ENCODE measurements at places on chromosomes 13 and 19.

- no peak for DNase-seq
These were observed 58.4 kb downstream of the ZIC5 start for GRCh38 chr13:99913167-99913566.

DNA sequence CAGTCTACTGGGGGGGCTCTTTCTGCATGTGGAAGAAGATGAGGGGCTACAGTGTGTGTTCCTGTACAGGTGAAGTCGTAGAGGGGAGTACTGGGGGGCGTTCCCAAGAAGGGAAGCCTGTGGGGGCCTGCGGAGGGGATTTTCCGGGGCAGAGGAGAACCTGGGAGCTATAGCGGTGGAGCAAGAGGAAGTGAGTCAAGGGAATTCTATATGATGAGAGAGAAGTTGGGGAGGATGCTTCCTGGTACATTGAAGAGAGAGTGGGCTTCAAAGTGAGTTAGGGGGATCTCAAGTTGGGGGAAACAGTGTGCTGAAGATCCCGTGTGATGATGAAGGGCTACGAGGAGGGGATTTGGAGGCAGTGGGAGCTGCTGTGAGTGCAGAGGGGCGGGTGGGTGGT, 1.9 kb upstream of the CACNG8 start:
- no peak for DNase-seq

DNA sequence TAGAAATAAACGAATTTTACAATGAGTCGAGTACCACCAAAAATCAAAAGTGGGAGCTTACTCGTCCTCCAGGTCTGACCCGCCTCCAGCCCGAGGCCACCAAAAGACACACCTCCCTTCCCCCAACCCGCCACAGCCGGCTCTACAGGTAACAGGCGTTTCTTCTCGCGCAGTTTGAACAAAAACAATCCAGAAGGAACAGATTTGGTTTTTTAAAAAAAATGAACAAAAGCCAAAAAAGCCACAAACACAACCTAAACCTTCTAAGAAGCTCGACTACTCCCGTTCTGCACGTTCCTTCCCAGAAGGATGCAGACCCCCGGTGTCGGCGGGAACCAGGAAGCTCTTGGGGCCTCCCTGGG, 671 bp downstream of the ZDHHC20 start:
- no peak for DNase-seq

- DNase-seq: no peak
These were observed 25.4 kb upstream of the NANOS2 start for GRCh38 chr19:45939792-45940514.

DNA sequence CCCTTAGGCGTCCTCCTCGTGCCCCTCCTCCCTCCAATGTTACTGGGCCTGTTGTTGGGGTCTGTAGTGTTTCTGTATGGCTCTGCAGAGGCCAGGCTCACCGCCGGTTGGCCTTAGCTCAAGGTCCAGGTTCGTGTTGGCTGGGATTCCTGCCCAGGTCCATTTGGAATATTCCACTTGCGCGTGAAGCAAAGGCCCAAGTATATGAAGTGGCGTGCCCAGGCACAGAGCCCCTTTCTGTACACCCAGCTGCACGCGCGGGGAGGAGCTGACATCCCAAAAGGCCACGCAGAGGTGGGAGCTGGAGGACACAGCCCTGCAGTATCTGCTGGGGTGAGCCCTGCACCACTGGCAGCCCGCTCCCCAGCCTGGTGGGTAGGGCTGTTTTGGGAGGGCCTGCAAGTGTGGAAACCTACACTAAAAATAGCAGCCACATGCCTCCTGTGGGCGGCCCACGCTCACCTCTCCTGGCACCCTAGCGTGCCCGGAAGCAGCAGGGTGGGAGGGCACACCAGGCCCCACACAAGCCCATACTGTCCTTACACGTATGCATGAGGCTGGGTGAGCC, 30.2 kb downstream of the CRTC1 start:
- DNase-seq: no peak

DNA sequence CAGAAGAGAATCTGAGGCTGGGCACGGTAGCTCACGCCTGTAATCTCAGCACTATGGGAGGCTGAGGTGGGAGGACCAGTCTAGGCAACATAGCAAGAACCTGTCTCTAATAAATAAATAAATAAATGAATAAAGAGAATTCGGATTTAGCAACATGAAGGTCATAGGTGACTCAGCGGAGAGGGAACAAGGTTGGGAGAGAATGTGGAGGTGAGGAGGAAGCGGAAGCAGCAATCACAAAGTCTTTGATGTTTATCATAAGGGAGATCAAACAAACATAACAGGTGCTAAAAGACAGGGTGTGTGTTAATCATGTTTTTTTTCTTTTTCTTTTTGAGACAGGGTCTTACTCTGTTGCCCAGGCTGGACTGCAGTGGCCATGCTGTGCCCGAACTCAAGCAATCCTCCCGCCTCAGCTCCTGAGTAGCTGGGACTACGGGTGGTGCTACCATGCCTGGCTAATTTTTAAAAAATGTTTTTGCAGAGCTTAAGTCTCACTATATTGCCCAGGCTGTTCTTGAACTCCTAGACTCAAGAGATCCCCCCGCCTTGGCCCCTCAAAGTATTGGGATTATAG, 16.3 kb downstream of the PBX4 start:
- DNase-seq: no peak

DNA sequence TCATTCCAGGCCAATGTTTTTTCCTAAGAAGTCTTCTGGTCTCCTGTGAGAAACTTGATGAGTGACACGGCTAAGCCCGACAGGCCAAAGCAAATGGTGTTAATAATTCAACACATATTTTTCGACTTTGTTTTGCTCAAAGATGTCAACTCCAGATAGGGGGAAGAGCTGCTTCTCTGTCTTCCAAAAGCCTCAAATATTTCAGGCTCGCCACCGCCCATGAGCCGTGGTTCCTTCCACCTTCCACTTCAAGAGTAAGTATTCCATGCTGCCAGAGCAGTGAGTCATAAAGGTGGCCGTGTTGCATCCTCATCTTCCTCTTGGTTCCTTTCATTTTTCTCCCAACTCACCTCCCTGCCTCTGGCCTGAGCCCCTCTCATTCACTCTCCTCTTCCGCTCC, 272.6 kb downstream of the EFNB2 start:
- no peak for DNase-seq

DNA sequence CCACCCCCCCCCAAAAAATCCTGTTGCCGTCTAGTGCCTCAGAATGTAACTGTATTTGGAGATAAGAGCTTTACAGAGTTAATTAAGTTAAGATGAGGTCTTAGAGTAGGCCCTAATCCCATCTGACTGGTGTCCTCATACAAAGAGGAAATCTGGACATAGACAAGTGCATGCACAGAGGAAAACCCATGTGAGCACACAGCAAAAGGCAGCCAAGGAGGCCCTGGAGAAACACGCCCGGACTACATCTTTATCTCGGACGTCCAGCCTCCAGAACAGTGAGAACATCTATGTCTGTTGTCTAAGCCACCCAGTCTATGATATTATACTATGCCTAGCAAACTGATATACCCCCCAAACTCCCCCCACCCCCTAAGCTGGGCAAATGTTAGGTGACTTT, 193.8 kb downstream of the KATNAL1 start:
- DNase-seq: no peak

DNA sequence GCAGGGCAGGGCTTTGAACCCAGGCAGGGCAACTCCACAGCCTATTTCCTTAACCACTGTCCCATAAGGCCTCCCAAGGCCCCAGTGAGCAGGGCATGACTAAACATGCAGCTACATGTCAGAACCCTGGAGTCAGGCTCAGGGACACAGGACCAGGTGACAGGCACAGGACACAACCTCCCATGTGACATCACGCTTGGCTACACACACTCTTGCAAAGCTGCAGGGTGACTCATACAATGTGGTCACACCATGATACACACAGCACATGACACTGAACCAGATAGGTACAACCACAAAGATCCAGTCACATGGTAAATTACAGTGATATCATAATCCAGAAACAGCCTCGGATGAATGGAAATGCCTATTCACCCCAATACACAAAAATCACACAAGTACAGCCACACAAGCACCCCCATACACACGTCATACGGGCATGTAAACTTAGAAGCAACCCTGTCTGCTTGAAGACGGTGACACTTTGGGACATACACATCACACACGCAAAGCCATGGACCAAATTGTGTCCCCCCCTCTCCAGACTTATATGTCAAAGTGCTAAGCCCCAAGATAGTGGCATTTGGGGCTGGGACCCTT, 14.5 kb downstream of the KLK4 start:
- DNase-seq: no peak

- no peak for DNase-seq
These were observed at the start of gene CLC for GRCh38 chr19:39737891-39738290. TSS of gene CLC (minus strand) at chr19:39738029. CDS start at chr19:39737952, 77 bp downstream.

- no peak for DNase-seq
These were observed 24.3 kb upstream of the SPACA7 start for GRCh38 chr13:112351825-112352224.

DNA sequence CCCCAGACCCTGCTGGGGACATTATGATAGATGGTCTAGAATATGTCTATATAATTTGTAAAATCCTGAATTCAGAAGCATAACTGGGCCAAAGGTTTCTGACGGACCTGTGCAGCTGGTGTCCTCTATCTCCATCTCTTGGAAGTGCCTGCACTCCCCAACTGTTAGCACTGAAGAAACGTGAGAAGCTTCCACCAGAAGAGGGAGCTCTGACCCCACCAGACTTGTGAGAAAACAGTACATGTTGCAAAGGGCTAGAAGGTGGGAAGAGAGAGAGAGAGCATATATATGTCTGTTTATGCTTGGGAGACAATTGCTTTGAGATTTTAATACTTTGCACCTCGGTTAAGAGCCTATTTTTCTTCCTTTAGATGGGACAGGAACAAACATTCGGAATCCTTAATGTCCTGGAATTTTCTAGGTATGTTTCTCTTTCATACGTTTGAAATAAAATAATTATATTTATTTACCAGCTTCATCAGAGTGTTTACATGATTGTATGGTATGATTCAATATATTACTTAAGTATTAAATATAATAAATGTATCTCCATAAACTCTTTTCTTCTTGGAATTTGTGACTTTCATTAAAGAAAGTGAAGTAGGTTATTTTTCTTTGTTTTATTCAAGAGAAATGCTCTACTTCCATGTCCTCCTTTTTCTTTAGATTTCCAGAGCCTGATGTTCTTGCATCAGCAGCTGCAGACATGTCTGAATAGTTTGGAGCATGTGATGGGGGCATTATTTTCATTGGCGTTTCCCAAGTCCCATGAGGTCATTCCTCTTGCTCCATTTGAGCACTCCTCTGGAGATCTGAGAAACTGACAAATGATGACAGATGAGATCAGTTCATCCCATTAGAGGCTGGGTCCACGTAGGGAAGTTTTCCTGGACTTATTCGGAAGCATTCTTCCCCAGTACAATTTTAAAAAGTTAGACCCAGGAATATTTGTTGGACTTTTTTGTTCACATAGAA, 202.9 kb downstream of the ATP8A2 start:
- DNase-seq: peak; percentile 14

- DNase-seq: no peak
These were observed 114.5 kb downstream of the STK24 start for GRCh38 chr13:98462241-98462882.

- no peak for DNase-seq
These were observed 49.1 kb upstream of the EHD2 start for GRCh38 chr19:47663911-47664771.

DNA sequence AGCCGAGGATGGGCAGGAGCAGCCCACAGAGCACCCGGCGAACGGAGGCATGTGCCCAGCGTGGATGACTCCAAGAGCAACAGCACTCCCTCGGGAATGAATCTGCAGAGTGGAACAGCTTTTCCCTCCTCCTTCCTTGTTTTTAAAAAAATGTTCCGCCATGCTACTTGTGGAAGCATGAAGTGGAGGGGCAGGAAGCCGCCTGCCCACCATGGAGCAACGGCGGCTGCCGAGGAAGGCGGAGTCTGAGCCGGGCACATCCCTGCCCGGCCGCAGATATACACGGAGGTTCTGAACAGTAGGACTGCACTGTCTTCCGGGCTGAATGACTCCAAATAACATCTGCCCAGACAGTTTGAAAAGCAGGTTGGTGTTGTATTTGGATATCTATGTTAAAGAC, 65.2 kb downstream of the SOX1 start:
- DNase-seq: no peak

DNA sequence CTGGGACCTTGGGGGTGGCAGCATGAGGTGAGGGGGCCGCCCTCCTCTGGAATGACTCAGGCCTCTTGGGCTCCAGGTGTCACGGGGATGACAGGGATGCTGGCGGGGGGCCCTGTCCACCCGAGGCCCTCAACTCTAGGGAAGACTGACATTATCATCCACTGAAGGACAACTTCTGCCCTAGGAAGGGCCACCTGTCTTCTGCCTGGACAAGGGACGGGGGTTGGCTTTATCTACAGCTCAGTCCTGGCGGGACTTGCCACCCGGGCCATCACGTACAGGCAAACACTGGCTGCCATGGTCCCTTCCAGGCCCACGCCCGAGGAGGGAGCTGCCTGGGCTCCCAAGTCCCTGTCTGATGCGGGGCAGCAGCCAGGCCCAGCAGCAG, 130.7 kb downstream of the STK24 start:
- no peak for DNase-seq

DNA sequence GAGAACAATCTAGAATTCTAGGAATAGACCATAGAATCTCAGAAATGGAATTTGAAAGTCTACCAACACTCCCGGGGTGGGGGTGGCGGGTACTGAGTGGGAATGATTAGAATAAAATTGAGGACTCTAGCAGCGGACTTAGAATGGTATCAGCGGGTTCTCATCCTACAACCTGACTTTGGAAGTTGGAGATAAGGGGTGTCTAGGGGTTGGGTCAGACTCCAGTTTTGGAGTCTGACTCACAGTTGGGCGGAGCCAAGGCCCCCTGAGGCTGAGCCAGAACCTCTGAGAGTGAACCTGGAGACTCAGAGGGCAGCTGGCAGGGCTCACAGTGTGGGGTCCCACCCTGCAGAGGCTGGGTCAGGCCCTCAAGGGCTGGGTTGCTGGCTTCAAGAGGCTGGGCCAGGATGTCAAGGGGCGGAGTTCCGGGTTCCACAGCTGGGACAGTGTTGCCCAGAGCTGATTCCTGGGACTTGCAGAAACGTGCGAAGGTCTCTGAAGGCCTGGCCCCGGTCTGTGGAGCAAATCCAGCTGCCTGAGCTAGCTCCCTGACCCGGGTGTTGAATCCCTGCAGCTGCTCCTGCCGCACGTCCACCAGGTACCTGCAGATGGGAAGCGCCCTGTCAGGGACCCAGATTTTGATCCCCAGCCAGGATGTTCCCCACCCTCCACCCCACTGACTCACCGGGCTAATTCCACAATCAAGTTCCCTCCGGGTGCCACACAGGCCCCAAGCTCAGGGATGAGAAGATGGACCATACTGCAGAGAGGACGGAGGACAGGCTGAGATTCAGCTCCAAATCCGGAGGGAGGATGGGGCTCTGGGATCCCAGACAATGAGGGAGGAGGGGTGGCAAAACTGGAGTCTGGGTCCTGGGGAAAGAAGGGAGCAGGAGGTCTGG, 1.6 kb upstream of the TNNI3 start:
- DNase-seq: no peak

GRCh38 chr13:73231471-73231870, 172.7 kb downstream of the KLF5 start:
- no peak for DNase-seq

- DNase-seq: peak; percentile 60
These were observed 24.6 kb downstream of the SPC24 start for GRCh38 chr19:11130824-11131455.

DNA sequence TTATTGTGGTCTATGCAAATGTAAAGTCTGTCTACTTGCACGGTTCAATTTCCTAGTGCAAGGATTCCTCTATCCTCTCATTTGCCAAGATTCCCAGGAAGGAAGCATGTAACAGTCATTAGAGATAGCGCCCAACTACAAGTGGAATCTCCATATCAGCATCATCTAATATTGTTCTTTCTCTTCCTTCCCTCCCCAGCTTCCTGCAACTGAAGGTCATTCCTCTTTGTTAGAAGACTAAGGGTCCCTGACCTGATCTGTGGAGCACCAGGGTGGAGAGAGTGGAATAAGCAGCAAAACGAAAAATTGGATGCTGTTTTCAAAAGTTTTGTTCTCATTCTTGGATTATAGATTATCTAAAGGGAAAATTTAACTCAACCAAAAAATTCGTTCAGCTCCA, 714.0 kb downstream of the DIAPH3 start:
- no peak for DNase-seq

Measured in activated CD4-positive, CD25-positive, alpha-beta regulatory T cell (primary cell).